ENCODE measurements at places on chromosomes 7 and 10.

DNA sequence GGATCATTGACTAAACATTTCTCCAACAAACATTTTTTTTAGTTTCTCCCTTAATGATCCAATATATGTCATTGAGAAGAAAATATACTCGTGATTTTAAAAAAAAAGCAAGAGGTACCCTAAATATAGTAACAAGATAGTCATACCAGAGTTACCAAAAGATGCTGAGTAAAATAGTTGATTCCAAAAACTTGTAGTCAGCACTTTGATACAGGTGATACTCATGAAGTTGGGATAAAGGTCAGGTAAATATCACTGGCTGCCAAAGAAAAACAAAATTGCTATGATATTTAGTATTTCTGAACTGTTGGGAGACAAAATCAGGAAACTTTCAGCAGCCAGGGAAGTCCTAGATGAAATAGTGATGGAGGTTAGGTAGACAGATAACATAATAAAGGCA is 225.3 kb downstream of the DYNC1I1 start:
- DNase-seq = no peak

DNA sequence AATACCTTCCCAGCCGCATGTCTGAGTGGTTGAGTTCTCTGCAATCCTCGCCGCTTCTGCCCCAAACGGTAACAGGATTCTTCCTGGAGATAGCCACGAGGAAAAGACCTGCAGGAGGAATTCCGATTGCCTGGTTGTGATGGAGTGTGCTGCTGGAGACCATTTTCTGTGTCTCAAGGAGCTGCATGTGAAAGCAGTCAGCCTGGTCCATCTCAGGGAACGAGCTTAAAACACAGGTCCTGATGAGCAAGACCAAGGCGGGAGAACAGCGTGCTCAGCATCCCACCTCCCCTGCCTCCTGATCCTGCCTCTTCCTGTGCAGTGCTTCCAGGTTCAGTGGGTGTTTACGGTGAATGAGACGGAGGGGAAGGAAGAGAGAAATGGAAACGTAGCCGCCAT is 26.5 kb downstream of the VIPR2 start:
- no peak for DNase-seq

- DNase-seq = no peak
Observed at GRCh38 chr10:79047875-79048638, 20.7 kb upstream of the ZMIZ1 start.

GRCh38 chr10:106301146-106301545 is 863.4 kb downstream of the SORCS1 start:
- no peak for DNase-seq

- no peak for DNase-seq
Observed at GRCh38 chr7:43163885-43164284, 51.4 kb downstream of the HECW1 start.

- no peak for DNase-seq
Observed at GRCh38 chr10:129775681-129776080, 188.4 kb downstream of the EBF3 start.

DNA sequence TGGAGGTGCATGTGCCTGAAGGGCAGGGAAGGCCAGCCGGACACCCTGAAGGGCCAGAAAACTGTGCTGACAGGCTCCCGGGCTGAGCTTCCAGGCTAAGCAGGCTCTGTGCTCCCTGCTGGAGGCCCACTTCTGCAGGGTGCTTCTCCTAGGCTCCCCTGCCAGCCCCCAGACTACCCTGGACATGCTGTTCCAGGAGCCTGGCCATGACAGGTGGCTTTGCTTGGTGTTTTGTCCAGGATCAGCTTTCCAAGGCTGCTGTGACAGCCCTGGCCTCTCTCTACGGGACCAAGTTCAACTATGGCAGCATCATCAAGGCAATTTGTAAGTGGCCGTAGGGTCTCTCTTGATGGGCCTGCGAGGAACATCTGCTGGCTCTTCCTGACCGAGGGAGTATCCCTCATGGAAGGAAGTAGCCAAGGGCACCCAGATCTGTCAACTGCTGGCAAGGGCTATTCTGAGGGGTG is 5.3 kb downstream of the CPA1 start:
- no peak for DNase-seq

GRCh38 chr10:50740293-50740648 is 535 bp downstream of the ASAH2B start:
- peak; percentile 6 for DNase-seq

DNA sequence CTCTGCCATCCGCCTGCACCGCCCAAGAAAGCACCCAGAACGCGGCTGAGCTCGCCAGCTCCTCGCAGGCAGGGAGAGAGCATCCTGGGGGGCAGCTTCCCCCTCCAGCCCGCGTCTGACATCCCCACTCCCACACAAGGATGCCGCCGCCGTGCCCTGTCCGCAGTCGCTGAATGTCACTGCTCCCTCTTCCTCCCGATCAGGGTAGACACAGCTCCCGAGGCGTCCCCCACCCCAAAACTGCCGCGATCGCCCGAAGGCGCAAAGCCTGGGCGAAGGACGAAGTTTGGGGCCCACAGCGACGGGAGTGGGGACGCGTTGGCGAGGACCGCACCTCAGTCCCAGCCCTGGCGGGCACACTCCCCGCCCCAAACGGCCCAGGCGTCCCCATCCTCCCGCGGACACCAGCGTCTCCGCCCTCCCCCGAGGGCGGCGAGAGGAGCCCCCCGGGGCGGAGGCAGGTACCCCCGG is 1.5 kb upstream of the KAT6B start:
- DNase-seq = peak; percentile 24

DNA sequence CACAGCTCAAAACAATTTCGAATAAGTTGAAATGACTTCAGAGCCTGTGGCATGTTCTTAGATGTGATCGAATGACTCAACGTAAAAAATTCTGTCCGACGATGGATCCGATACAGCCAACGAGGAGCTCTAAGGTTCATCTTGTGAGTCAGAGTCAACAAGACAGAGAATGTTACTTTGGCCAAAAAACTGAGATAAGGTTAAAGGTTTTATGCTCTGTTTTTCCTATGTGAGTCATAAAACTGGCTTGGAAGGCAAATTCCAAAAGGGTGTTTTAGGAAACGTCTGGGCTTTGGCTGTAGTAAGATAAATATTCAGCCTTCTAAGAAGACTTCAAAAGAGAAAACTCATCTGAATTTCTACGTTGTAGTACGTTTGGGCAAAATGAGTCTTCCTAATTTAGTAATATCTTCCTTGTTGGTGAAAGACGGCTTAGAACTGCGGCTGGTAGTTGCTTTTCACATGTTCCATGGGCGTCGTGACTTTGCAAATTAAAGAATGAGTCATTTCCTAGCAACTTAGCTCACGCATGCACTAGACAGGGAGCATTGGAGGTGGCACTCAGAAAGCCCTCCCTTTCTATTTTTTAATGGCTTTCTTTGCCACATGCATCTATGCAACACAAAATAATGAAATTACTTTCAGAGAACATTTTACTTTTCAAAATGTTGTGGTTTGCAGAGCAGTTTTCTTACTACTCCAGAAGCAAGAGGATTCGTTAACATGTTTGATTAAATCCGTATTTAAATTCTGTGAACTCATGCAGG is 28.2 kb downstream of the PFKP start:
- DNase-seq = peak; percentile 35

GRCh38 chr7:122764902-122765301 is 62.2 kb upstream of the RNF148 start:
- DNase-seq = no peak

- no peak for DNase-seq
Observed at GRCh38 chr10:74365109-74365508, 214.1 kb downstream of the ADK start.

DNA sequence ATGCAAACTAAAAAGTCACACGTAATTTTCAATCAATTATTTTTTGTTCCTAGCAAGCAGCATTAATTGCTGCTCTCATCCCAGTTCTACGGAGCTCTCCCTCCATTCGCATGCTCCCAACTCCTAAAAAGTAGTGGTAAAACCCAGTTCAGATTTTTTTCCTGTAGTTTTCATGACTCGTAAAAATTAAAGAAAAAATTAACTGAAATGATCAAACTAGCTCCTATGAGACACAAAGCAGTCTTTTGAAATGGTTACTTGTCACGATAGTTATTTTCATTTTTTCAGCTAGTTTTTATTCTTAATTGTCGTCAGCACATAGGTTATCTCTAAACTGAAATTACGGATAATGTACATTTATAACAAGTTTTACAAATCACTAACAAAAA is 1.8 kb downstream of the HNRNPA2B1 start:
- no peak for DNase-seq

GRCh38 chr10:43985941-43986340 is 337.3 kb upstream of the ZNF32 start:
- DNase-seq = no peak

- DNase-seq = no peak
Observed at GRCh38 chr10:17817790-17818189, 8.6 kb downstream of the MRC1 start.

- no peak for DNase-seq
Observed at GRCh38 chr10:7611909-7612308, 54.9 kb downstream of the ITIH5 start.

DNA sequence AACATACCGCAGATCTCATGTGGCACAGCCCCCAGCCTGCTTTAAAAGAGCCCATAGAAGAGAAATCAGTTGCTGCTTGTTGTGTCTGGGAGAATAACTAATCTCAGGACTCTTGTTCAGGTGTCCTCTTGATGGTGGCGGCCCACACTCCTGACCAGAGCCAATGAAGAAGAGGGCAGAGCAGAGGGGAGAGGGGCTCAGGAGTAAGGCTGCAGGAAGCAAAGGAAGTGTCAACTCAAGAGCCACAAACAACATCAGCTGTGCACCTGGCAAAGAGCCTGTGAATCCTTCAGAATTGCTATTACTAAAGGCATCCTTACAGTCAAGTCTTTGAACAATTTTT is 59.8 kb upstream of the PTN start:
- no peak for DNase-seq

DNA sequence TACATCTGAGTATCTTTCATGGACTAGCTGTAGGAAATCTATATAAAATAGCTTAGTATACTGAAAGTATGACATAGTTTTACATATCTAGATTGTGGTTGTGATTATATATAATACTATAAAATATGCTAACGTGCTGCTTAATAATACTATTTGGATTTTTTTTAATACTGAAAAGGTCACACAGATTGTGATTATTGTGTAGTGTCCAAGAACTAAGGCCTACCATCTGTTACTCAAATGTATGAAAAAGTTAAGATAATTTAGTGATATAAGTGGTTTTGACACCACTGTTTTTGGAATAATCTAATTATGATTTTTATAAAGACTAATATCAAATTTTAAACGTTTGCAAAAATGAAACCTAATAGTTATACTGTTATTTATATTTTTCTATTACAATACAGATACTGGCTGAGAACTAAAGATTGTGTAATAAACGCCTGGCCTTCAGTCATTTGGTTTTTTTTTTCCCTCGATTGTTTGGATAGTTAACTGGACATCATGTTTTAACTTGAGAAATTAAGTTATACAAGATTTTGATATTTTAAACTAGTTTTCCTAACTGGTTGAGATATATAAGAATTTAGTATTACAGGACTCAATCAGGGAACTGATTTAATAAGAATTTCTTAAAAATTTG is 12.6 kb downstream of the PTEN start:
- no peak for DNase-seq

DNA sequence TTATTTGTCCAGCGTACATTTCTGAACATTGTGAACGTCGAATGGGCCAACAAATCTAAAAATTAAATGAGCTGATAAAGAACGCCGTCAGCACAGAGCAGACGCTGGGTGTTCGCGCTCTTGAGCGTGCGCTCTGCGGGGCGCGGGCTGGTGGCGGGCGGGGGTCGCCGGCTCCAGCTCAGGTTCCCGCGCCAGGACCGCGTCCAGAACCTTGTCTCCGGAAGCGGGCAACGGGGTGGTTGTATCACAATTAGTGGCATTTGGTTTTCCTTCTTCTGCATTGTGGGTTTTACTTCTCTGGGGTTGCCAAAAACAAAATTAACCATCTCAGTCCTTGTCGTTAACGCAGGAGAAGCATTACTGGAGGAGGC is 2.4 kb downstream of the CYP2E1 start:
- no peak for DNase-seq

DNA sequence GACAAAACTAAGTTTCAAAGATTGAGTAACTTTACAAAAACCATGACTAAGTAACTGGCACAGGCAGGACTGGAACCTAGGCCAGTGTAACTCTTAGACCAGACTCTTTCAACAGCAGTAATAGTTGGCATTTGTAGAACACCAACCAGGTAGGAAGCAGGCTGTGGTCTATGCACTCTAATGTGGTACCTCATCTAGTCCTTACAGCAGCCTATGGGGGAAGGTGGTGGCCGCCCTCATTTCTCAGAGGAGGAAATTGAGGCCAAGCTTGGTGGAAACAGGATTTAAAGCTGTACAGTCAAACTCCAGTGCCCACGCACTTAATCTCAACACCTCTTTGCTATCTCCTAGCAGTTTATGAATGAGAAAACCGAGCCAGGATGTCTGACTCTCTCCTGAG is 165.4 kb upstream of the LRGUK start:
- no peak for DNase-seq

- DNase-seq = no peak
Observed at GRCh38 chr7:94250987-94251386, 143.7 kb upstream of the COL1A2 start.

GRCh38 chr7:148545172-148545571 is 45.4 kb upstream of the C7orf33 start:
- no peak for DNase-seq

- no peak for DNase-seq
Observed at GRCh38 chr7:43769281-43769680, 10.8 kb downstream of the BLVRA start.

All from stimulated activated CD4-positive, alpha-beta T cell treated with anti-CD3 and anti-CD28 coated beads, Interleukin-4, amount 100 ng/mL, for 48 hours (primary cell).